ENCODE measurements at places on chromosomes 6 and 20. TPM values are rescaled to one million over a fixed set of nuclear protein-coding genes. Genes with fewer than 3 reads are reported as not detected.

- DNase-seq = no peak
Measured at GRCh38 chr6:158480989-158481388, 78.9 kb upstream of the TMEM181 start.

SLC16A10 gene
- 2.2 TPM for polyA plus RNA-seq

- DNase-seq = no peak
Measured at GRCh38 chr6:144582939-144583613, 297.9 kb downstream of the UTRN start.

DNA sequence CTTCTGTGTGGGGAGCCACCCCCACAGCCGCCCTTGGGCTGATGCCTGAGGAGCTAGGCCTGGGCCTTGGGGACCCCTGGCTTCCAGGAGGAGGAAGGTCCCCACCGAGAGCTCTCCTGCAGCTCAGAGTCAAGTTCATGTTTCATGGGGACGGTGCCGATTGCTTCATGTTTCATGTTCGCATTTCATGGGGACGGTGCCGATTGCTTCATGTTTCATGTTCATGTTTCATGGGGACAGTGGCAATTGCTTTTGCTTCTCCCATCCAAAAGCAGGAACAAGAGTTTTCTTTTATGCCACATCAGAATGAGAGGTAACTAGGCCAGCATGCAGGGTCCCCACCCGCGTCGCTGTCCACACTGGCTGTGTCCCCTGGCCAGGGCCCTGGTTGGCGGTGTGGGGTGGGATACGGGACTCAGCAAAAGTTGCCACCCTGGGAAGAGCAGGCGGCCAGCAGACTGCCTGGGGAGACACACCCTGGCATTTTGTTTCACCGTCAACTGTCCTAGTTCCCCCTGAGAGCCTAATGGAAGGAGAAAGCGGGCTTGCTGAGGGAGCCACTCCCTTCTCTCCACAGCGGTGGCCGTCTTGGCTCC, 46.0 kb downstream of the DACT2 start:
- DNase-seq = no peak

GRCh38 chr6:12719017-12719416, 2.5 kb downstream of the PHACTR1 start:
- no peak for DNase-seq

- DNase-seq = no peak
Measured at GRCh38 chr20:49905415-49906091, 9.8 kb downstream of the SPATA2 start.

DNA sequence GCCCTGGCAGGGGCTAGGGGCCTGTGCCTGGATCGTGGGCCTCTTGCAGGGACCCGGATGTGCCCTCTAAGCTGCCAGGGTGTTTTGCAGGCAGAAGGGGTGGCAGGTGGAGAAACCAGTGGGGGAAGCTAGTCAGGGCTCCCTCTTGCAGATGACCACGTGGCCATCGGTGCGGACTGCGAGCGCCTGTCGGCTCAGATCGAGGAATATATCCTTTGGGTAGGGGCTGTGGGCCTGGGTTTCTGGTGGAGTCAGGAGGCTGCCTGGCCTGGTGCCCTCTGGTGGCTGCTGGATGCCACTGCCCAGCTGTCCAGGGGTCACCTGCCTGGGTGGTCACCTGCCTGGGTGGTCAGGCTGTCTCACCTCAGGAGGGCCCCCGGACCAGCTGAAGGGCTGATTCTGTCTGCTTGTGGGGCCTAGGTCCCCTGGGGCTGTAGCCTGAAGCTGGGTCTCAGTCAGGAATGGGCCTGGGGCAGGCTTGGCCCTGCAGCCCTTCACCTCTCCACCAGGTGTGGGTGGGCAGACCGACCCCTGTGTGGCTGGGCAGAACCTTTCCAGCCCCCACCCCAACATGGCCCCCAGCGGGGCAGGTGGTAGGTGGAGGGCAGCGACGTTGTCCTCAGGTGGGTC, 6.7 kb downstream of the TCEA2 start:
- no peak for DNase-seq

C6orf163 gene
- polyA plus RNA-seq = 0.16 TPM

DNA sequence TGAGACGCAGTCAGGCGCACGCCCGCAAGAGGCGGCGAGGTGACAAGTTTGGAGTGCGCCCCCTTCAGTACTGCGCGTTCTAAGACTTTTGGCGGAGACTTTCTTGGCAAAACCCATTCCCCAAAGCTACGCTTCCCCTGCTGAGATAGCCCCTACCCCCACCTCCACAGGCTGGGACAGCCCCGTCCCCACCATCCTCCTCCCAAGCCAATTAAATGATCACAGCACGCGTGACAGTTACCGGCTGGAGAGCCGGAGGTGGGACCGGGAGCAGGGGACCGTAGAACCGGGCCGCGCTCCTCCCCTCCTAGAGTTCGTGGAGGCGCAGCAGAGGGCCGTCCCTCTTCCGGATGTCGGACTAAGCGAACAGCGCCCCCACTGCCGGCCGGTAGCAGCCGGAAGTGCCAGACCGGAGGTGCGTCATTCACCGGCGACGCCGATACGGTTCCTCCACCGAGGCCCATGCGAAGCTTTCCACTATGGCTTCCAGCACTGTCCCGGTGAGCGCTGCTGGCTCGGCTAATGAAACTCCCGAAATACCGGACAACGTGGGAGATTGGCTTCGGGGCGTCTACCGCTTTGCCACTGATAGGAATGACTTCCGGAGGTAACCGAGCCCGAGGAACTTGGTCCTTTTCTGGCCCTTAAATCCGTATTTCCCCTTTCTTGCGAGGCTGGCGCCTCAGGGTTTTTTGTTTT, at the start of gene TOMM6:
Gene TOMM6, plus strand, starts transcription at position 476 of the 699 bp plus-strand sequence. Its CDS starts 4 bp downstream, at position 480.
- peak; percentile 95 for DNase-seq

DNA sequence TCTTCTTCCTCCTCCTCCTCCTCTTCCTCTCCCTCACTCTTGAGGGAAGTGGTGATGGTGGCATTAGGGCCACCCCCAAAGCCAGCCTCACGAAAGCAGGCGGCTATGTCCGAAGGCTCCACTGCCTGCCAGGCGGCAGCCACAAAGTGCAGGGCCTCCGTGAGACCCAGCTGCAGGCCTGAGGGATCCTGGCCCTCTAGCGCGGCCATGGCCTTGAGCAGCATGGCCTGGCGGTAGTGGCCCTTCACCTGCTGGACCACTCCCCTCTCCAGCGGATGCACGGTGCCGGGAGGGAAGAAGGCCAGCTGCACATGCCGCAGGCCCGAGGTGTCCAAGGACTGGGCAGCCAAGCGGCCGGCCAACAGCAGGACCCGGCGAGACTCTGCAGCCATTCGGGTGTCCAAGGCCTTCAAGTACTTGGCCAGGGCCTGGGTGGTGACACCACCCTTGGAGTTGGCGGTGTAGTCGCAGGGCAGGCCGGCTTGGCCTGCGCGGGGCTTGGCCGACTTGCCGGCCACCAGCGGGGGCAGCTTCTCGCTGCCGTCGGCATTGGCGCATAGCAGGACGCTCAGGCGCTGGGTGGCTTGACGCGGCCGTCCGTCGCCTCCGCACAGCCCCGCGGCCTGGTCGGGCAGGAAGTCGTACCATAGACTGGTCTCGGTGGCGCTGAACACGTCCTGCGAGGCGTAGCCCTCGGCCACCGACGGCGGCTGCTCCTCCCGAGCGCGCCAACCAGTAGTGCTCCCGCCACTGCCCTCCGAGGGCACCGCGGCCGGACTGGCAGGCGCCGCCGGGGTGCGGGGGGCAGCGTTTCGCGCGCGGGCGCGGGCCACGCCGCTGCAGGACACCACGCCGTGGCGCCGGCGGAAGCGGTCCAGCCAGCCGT, 1.1 kb downstream of the CENPB start:
- DNase-seq = no peak

UNC93A gene
- polyA plus RNA-seq = not detected

ESR1 gene
- 1.2 TPM for polyA plus RNA-seq

DNA sequence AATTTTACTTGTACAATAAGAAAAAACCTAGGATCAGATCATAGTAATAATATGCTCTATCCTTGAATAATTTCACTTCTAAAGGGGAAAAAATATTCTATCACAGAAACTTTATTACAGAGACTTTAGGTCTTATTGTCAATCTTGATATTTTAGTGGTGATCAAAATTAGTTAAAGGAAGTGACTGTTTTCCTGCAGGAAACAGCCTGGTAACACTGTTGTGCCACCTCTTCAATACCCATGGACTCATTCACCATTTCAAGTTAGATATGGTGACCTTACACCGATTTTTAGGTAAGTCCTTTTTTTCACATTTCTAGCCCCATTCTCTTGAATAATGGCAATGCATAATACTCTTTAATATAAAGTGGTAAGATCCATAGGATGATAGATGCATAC, 99.2 kb downstream of the MTFR2 start:
- DNase-seq = no peak

KCNB1 gene
- polyA plus RNA-seq = not detected

- DNase-seq = no peak
Measured at GRCh38 chr6:23175391-23175790, 606.0 kb downstream of the HDGFL1 start.

GRCh38 chr6:143222801-143223231, 162.1 kb downstream of the AIG1 start:
- DNase-seq = no peak

EPHA7 gene
- not detected for polyA plus RNA-seq

All from CD8-positive, alpha-beta memory T cell (primary cell).